ENCODE measurements at places on chromosomes 2 and 18.
A peak's percentile ranks its signal among the peaks of the same experiment; 100 is the strongest.

DNA sequence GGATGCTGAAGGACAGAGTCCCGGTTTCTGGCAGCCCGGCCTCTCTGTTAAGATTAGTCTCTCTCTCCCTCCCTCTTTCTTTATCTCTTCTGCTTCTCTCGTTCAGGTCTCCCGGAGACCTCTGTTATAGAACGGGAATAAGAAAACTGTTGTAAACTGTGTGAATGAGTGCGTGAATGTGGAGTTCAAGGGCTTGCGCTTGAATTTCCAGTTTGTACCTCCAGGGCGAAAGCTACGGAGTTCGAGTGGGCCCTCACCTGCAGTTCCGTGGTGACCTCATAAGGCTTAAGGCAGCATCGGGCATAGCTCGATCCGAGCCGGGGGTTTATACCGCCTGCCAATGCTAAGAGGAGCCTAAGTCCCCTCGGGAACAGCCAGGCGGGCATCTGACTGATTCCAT, 26.4 kb downstream of the SKA1 start:
- DNase-seq = no peak

GRCh38 chr2:189593115-189593514, 12.5 kb upstream of the SLC40A1 start:
- no peak for DNase-seq

DNA sequence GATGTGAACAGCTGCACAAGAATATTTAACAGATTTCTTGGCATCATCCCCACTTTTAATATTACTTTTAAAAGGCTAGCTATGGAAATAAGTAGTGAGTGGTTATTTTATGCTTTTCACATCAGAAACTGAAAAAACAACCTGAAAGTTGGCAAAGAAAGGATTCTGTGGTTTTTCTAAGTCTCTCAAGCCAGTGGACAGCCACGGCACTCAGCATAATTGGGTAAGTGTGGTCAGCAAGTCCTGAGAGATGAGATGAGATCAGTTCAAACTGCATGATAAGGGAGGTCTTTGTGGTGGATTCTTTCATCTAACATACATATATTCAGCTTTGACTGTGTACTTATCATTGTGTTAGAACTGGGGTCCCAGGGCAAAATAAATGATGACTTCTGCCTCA, 105.2 kb downstream of the LYPD6B start:
- DNase-seq = no peak

GRCh38 chr18:49755489-49755888, 57.8 kb downstream of the ACAA2 start:
- DNase-seq = no peak

- no peak for DNase-seq
Measured at GRCh38 chr18:58227361-58227930, 183.4 kb downstream of the NEDD4L start.

DNA sequence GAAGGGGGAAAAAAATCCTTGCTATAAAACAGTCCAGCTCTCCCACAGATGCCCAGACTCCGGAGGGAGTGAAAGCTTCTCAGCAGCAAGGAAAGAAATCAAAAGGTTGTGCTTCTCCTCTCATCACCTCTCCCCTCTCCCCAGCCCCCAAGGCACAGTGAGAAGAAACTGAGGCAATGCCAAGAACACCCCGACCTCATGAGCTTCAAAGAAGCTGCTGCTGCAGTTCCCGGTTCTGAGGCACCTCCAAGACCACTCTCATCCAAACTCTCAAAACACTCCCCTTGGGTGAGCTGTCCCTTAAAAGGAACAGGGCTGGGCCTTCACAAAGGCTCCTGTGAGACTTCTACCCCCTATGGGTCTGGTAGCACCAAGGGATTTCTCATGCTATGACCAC, 62.0 kb upstream of the KLF7 start:
- DNase-seq = peak; percentile 56

- no peak for DNase-seq
Measured at GRCh38 chr2:220913384-220913783, 658.7 kb downstream of the EPHA4 start.

GRCh38 chr2:104033399-104033798, 820.5 kb upstream of the POU3F3 start:
- no peak for DNase-seq

GRCh38 chr2:88711897-88712296, 20.4 kb downstream of the RPIA start:
- no peak for DNase-seq

DNA sequence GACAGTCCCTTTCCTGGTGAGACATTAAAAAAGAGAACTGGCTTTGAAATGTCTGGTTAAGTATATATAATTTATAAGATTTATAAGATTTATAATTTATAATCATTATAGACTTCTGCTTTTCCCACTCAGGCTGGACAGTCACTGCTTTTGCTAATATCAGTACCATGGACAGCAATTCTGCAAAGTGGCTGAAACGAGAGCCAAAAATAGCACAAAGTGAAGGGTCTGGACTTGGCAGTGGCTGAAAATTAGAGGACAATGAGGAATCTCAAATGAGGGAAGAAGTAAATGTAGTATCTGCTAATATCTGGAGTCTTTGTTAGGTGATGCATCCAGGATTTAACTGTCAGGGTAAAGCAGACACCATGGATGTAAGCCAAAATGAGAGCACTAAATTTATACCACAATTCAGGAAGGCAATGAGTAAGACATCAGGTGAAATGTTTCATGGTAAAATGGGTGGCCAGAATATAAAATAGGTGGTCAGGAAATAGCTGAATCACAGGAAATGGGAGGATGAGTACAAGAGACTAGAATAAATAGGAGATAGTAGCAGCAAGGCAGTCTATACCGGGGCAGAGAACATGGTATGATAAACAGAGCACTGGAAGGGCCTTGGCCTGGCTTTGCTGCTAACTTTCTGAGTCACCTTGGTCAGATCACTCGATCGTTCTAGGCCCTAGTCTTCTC, 39.6 kb upstream of the BOD1L2 start:
- DNase-seq = no peak

GRCh38 chr2:172086241-172087206, 1.2 kb downstream of the DLX1 start:
- no peak for DNase-seq

DNA sequence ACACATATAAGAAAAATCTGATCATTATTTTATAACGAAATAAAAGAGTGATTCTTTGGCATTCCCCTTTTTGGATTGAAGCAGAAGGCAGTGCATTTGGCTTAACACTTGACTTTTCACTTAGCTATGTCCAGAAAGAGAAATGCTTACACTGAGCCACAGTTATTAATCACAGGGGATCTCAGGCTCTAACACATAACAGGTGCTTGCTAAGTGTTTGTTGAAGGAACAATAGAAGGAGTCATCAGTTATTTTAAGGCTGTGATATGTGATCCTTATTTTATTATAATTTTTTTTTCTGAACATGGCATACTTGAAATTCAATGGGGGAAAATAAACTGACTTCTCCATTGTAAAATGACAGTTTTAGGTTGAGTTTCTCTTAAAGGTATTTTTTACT, 209.5 kb downstream of the UBE2E3 start:
- no peak for DNase-seq

DNA sequence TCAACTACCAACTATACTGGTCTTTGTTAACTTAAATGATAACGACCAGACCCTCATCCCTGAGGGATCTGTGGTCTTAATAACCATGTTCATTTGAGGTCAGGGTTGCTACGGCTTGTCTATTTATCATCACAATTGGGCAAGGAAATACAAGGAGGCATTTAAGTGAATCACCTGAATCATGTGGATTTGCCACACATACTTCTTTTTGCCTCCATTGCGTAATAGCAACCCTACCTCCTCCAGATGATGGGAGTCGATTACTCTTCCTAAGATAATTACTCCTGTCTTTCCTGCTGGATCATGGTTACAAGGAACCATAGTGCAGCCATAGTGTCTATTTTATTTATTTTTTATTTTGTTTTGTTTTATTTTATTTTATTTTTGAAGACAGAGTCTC, 42.2 kb downstream of the TAF4B start:
- no peak for DNase-seq

DNA sequence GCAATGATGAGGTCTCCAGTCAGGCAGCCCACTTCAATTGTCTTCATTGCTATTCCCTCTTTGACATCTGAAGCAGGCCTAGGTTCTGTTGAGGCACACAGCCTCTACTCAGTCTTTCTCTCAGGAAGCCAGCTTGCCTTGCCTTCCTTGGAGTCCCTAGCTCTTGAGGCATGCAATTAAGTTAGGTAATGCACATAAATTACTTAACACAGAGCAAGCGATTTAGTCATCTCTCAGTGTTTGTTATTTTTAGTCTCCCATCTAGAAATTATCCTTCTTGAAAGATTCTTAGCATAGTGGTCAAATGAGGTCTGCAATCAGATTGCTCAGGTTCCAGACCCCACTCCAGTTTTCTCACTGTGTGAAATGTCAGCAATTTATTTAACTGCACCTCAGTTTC, 32.0 kb downstream of the SULT1C4 start:
- DNase-seq = no peak

DNA sequence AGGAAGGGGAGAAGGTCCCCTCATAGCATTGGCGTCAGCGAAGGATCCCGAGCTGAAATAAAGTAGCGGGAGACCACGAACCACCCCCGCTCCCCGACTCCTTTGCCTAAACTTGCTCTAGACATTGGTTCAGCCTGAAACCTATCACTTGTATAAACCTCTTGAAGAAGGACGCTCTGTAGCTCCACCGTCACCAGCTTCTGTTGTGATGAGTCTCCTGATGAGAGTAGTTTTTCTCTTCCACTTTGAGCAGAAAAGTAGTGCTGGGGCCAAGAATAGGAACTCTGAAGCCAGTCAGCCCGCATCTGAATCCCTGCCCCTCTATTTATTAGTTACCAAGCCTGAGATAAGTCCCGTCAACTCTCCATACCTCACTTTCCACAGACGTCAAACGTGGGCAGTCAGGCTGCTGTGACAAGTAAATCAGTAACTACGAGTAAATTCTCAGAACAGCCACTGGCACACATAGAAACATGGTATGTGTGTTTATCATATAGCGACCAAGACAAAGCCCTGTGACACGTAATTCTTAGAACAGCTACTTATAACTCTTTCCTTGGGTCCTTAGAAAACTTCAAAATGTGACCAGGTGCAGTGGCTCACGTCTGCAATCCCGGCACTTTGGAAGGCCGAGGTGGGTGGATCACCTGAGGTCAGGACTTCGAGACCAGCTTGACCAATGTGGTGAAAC, 61.7 kb downstream of the CD226 start:
- no peak for DNase-seq
